ENCODE measurements at places on chromosomes 16 and 17.

- DNase-seq: no peak
Measured at GRCh38 chr17:81003711-81004475, 12.3 kb downstream of the CHMP6 start.

- DNase-seq: no peak
Measured at GRCh38 chr17:78818932-78819331, 21.7 kb downstream of the USP36 start.

- DNase-seq: no peak
Measured at GRCh38 chr16:81780350-81780749, 1.3 kb downstream of the PLCG2 start.

DNA sequence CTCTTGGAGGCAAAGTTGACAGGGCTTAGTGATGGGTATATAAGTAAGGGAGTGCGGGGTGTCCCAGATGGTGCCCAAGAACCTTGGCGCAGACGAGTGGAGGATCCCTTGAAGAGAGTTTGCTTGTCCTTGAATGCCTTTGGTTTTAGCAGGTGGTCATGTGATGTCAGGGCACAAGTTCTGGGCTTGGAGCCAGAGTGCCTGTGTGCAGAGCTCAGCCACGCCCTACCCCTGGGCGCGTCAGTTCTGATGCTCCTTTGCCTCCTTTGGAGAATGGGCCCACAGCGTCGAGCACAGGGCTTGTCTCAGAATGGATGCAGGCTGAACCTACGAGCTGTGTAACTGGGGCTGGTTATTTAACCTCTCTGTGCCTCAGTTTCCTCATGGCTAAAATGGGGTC is 412.2 kb upstream of the EEF2KMT start:
- no peak for DNase-seq

GRCh38 chr17:74356646-74357465 is 4.8 kb downstream of the BTBD17 start:
- no peak for DNase-seq

GRCh38 chr17:48840441-48840840 is 9.6 kb downstream of the CALCOCO2 start:
- DNase-seq: no peak

DNA sequence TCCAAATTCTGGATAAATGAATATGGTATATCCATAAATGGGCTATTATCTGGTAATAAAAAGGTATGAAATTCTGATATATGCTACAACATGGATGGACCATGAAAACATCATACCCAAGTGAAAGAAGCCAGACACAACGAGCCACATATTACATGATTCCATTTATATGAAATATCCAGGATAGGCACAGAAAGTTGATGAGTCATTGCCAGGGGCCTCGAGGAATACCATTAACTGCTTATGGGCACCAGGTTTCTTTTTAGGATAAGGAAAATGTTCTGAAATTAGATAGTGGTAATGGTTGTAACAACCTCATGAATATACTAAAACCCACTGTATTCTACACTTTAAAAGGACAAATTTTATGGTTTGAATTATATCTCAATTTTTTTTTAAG is 123.2 kb downstream of the PITPNC1 start:
- DNase-seq: no peak

GRCh38 chr17:79144133-79144532 is 69.5 kb downstream of the ENGASE start:
- DNase-seq: no peak

- DNase-seq: no peak
Measured at GRCh38 chr17:79666111-79666510, 55.3 kb upstream of the RBFOX3 start.

DNA sequence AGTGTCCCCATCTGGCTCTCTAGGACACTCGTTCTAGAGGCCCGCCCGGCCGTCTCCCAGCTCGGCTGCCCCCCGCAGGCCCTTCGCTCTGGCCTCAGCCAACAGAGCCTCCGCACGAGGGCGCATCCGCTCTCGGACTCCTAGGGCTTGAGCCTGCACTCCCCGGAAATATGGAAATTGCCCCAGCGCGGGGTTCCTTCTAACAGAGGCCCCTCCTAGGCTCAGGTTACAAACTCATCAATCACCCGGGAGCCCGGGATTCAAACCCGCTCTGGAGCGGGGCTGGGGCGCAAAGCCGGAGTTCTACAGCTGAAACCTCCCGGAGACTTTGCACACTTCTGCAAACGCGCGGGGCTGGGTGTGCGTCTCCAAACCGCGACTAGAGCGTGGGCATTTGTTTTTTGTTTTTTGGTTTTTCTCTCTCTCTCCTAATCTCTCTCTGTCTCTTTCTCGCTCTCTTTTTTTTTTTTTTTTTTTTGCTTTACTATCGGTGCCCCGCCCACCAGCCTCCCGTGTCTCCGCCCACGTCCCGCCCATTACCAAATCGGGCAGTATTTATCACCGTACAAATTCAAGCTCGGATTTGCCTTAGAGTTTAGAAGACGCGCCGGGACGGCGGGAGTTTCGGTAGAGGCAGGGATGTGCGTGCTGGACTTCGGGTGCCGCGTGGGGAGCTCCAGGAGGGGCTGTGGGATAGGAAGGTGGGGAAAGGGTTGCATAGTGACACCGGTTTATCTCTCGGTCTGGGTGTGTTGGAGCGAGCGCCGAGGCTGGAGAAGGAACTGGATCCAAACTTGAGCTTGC is 2.4 kb upstream of the FOXL1 start:
- no peak for DNase-seq

GRCh38 chr16:2481676-2482075 is 6.7 kb downstream of the TBC1D24 start:
- no peak for DNase-seq

GRCh38 chr16:3494386-3494973 is 809 bp downstream of the C16orf90 start:
- DNase-seq: no peak

DNA sequence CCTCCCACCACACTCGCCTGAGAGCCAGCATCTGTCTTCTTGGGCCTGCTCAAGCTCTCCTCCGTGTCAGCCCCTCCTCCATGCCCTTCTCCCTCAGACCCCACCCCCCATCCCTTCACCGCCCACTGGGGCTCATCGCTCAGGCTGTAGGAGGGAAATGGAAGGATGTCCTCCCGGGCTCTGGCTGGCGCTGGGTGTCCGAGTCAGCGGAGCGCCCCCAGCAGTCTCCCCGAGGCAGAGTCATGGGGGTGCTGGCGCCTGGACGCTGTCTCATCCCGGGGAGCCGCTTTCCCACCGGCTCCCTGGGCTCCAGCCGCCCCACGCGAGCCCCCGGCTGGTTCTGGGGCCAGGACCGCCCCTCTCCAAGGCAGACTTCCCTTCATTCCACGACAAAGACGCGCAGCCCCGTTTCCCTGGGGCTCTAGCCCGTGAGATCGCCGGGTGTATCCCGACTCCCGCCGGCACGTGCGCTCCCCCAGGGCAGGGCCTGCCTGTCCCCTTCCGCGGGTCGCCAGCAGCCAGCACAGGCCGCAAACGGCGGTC is 428 bp upstream of the ANTKMT start:
- DNase-seq: no peak

All from activated CD8-positive, alpha-beta memory T cell treated with anti-CD3 and anti-CD28 coated beads for 1 hour (primary cell).